Activated T-helper 1 cell treated with Interleukin-2 at 50 U/mL for 16 hours (primary cell): ENCODE measurements at places on chromosomes 6 and 20.

- no peak for DNase-seq
Observed at GRCh38 chr6:140663772-140664171, 1289.3 kb upstream of the CITED2 start.

GRCh38 chr6:154463573-154464419 is 46.7 kb downstream of the CNKSR3 start:
- DNase-seq = no peak

- DNase-seq = no peak
Observed at GRCh38 chr20:32685541-32686529, 12.1 kb upstream of the C20orf203 start.

GRCh38 chr20:34269996-34270627 is 28.9 kb downstream of the ASIP start:
- no peak for DNase-seq

- no peak for DNase-seq
Observed at GRCh38 chr20:18310051-18310450, 21.7 kb downstream of the ZNF133 start.
